ENCODE measurements at places on chromosomes 6 and 20.

- no peak for DNase-seq
These were observed 35.3 kb upstream of the SCRT2 start for GRCh38 chr20:710780-711450.

GRCh38 chr6:143176090-143177021, 115.7 kb downstream of the AIG1 start:
- DNase-seq = no peak

DNA sequence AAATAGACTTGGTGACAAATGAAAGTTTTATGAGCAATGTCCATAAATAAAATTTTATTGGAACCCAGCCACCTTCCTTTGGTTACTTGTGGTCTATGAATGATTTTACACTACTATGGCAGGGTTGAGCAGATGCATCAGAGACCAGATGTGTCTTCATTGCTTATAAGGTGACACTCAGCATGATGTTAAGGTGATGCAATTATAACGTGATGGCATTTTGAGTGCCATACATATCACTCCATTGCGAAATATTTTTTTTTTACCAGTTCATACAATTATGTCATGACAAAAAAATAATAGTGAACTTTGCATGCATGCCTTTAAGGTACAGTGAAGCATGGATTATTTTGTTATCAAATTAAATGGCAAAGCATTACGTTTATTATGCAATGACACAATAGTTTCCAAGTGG, 96.0 kb downstream of the ADTRP start:
- DNase-seq = no peak

GRCh38 chr6:30554962-30555815, 1.1 kb downstream of the GNL1 start:
- no peak for DNase-seq

- DNase-seq = no peak
These were observed 151.0 kb upstream of the HEY2 start for GRCh38 chr6:125598422-125598821.

DNA sequence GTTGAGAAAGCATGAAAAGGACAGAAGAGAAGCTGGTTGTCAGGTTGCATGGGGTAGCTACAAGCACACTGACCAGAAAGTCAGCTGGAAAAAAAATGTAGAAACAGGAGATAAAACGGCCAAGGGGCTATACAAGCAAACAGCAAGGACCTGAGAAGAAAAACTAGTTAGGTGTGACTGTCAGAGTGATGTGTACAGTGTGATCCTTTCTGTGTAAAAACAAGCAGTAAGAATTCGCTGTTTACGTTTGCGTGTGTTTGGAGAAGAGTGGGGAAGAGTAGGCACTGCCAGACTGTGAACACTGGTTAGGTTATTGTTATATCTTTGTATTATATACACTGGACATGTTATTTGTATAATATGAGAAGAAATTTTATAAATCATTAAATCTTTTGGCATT, 28.1 kb downstream of the PTPN1 start:
- DNase-seq = no peak

- no peak for DNase-seq
These were observed 25.1 kb downstream of the LOC128125822 start for GRCh38 chr6:63597141-63598048.

GRCh38 chr6:149242883-149243282, 74.6 kb upstream of the TAB2 start:
- no peak for DNase-seq

- no peak for DNase-seq
These were observed 4.6 kb upstream of the RFPL4B start for GRCh38 chr6:112342511-112342910.

- DNase-seq = no peak
These were observed 136.4 kb downstream of the EYA2 start for GRCh38 chr20:47031004-47031403.

DNA sequence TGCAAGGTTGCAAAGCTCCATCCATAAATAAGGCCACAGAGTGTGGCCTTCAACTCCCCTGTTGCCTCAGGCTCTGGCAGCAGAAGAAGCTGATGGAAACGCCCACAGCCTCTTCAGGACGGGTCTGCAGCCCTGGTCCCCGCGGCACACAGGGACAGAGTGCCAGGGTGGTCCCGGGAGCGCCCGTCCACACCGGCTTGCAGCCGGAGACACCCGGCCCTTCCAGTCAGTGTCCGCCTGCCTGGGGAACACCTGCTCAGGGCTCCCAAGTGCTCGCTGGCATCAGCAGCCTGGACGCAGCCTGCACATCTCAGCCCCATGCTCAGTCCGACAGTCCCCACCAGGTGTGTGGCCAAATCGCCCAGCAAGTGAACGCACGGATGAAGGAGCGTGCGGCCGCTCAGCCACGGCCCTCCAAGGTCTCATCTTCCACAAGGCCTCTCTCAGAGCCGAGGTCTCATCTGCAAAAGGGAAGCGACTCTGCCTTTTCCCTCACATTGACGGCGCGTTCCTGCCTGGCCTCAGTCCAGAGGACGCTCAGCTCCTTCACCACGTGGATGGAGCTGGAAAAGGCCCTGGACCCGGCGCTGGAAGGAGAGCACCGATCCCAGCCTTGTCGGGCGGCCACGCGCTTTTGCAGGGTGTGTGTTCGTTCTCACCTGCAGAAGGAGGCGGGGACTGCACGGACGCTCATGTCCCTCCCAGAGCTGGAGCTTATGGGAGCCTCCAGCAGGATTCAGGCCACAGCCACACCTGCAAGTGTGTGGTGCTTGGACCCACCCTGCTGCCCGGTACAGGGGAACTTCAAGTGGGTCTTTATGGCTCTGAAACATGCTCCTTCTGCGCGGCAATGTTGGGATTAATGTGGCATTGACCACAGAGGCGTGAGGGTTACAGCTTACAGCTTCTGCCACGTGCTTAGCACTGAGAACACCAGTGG, 180.4 kb downstream of the DLL1 start:
- no peak for DNase-seq

DNA sequence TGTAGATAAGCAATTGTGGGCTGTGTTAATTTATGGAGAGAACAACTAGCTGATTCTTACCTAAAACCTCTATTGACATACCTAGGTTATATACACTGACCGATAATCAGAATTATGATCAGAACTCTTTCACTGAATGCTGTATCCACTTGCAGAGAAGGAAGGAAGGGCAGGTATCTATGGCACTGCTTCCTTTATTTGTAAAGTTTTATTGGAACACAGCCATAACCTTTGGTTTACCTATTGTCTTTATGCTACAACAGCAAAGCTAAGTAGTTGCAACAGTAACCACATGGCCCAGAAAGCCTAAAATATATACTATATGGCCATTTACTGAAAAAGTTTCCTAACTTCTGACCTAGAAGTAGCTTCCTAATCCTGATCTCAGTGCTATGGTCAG, 358.9 kb upstream of the ARID1B start:
- DNase-seq = no peak

DNA sequence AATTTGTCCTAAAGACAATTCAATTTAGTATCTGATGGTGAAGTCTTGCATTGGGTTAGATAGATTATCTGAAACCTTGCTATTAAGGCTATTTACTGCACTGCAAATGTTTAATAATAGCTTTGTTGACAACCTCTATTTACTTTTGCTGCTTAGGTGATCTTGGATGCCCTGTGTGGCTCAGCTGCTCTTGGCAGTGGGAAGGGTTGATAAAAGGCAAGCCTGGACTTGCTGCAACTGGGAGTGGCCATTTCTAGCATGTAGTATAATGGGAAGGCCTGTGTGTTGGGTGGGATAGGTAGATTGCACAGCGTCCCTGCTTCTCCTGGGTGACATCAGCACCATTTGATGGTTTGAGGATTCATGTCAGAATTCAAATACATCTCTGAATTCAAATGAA, 49.1 kb downstream of the ARMC2 start:
- DNase-seq = no peak

DNA sequence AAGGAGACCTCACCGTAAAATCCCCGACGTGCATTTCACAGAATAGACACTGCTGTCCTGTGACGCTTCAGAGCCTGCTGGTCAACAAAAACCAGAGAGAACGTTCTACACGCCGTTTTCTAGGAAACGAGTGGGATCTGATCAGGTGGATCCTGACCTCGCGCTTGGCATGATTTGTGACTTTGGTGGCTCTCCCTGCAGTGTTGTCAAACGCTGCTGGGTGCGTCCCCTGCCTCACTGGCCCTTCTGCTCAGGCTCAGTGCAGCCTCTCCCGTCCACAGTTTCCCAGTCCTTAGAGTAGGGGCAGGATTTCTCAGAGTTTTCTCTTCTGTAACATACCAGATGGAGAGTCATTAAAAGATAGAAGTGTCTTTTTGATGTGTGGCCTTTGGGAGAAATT, 27.6 kb upstream of the IRF4 start:
- DNase-seq = no peak

DNA sequence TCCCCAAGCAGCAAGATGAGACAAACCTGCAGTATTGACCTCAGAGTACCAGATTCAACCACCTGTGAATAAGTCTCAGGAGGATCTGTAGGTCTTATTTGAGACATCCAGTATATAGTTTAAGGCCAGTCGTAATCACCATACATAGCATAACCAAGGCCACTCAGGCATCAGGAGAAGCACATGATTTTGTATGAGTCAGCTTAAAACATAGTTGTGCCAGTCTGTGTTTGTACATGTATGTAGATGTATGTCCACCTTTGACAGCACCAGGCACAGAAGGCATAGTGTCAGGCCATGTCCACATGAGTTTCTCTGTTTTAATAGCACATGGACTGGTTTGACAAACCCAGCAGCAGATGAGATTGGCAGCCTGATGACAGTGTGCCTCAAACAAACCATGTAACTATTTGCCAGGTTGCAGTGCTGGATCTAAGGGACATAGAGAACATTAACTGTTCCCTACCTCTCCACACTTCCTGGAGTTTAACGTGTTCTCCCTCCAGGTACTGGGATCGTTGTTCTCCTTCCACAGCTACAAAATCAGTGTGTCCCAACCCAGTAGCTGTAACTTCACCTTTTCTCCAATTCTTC, 8.6 kb upstream of the ASIP start:
- DNase-seq = no peak

- no peak for DNase-seq
These were observed 164.9 kb downstream of the ARHGAP18 start for GRCh38 chr6:129544892-129545612.

- no peak for DNase-seq
These were observed 384.6 kb upstream of the CITED2 start for GRCh38 chr6:139759086-139759485.

GRCh38 chr6:148407372-148407771, 64.7 kb downstream of the SASH1 start:
- DNase-seq = no peak

GRCh38 chr6:36851149-36851614, 11.9 kb upstream of the CPNE5 start:
- DNase-seq = no peak

GRCh38 chr20:38353316-38353715, 7.0 kb downstream of the LBP start:
- no peak for DNase-seq

GRCh38 chr6:150267686-150268561, 100.9 kb upstream of the IYD start:
- DNase-seq = no peak

- DNase-seq = no peak
These were observed 112.7 kb downstream of the FHL5 start for GRCh38 chr6:96675597-96675996.

DNA sequence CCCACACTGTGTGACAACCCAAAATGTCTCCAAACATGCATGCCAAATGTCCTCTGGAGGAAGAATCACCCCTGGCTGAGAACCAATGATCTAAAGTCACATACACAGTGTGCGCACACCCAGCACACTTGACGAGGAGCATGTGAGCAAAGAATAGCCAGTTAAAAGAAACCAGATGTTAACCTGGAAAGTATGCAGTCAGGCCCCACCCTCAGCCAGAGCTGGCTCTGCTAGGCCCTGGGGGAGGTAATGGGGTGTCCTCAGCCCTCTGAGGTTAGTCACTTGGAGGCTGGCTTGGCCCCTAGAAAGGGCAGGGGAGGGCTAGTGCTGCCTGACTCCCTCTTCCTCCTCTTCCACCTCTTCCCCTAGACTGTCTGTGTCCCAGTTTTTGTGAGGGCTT, 15.2 kb upstream of the GUCA1A start:
- DNase-seq = no peak

GRCh38 chr6:16406966-16407365, 168.6 kb downstream of the GMPR start:
- DNase-seq = no peak

GRCh38 chr20:3719046-3719445, 6.6 kb upstream of the SIGLEC1 start:
- DNase-seq = no peak

DNA sequence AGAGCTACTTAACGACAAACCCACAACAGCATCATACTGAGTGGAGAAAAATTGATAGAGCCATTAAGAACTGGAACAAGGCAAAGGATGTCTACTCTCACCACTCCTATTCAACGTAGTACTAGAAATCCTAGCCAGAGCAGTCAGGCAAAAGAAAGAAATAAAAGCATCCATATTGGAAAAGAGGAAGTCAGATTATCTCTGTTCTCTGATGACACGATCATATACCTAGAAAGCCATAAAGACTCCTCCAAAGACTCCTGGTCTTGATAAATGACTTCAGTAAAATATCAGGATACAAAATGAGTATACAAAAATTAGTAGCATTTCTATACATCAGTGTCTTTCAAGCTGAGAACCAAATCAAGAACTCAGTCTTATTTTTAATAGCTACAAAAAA, 17.0 kb upstream of the FHL5 start:
- DNase-seq = no peak

GRCh38 chr6:136035378-136036070, 184.0 kb downstream of the PDE7B start:
- no peak for DNase-seq

DNA sequence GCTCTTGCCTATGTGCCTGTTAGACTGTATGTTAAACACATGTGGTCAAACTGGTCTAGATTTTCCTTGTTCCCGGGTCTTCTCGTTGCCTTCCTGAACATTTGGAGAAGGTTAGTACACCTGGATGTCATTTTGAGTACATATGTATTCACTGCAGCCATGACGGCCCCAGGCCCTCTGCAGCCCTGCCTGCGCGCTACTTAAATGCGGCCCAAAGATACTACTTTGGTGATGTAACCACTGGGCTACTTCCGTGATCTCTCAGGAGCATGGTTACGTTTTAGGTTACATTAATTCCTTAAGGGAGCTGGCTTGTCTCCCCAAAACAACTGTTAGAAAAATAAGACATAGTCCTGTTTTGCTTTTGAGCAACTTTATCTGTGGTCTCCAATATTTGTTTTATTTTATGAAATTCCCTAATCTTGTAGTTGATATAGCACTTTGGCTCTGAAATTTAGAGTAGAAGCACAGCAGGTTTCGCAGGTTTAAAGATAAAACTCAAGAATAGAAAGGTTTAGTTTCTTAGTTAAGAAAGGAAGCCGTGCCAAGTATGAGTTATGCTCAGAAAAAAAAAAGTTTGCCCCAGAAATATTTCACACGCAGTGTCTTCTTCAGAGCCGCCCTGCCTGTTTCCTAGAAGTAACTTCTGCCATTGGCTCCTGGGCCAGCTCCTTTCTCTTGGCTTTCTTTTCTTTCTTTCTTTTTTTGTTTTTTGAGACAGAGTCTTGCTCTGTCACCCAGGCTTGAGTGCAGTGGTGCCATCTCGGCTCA, 38.1 kb downstream of the TIAM2 start:
- no peak for DNase-seq

- no peak for DNase-seq
These were observed 104.9 kb downstream of the GJA10 start for GRCh38 chr6:89999154-89999553.
